ENCODE measurements at places on chromosomes 16 and 17.

DNA sequence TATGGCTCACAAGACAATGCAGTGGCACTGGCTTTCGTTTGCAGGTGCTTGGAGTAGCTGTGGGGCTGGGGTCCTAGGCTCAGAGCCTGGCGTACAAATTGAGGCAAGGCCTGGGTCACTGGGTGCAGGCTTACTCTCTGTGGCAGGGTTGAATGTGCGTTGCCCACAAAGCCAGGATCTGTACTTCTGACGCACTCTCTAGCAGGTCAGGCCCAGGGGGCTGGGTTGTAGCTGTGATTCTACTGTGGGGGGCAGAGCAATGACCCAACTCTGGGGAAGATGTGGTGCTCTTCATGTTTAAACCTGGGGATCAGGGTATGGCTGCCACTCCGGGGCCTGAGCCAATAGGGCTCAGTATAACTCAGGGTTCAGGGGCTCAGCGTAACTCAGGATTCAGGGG is 6.4 kb upstream of the PRSS21 start:
- no peak for DNase-seq

- DNase-seq, result no peak
Measured at GRCh38 chr17:39194089-39194984, 3.1 kb downstream of the CACNB1 start.

- DNase-seq, result no peak
Measured at GRCh38 chr16:85926370-85926769, 27.4 kb downstream of the IRF8 start.

DNA sequence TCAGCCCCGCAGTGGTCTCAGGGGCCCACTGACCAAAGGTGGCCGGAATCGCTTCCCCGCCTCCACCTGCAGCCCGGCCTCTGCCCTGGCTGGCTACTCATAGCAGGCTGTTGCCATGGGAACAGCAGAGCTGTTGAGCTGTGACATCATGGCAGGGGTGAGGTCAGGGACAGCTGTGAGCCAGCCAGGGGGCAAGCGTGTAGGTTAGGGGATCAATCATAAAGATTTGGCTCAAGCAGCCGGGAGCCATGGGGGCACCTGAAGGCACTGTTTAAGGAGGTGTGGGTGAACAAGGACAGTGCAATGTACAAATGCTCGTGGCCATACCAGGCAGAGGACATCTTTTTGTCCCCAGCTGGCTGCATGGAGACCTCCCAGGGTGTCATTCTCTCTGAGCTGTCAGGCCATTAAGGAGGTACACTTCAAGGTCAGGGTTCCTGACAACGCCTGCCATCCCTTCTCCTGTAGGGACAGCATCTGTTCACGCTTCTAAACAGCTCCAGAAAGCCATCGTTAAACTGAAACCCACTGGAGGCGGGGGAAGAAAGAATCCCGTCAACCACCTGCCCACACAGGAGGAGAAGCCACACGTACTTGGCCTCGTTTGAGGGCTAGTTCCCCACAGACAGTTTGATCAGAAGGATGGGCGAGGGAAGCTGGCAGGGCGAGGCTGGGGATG is at the start of gene CEP295NL:
CEP295NL (minus strand) TSS at position 101 of the 679 bp plus-strand sequence. CDS start 1,373 bp downstream, outside the sequence.
- DNase-seq, result no peak

DNA sequence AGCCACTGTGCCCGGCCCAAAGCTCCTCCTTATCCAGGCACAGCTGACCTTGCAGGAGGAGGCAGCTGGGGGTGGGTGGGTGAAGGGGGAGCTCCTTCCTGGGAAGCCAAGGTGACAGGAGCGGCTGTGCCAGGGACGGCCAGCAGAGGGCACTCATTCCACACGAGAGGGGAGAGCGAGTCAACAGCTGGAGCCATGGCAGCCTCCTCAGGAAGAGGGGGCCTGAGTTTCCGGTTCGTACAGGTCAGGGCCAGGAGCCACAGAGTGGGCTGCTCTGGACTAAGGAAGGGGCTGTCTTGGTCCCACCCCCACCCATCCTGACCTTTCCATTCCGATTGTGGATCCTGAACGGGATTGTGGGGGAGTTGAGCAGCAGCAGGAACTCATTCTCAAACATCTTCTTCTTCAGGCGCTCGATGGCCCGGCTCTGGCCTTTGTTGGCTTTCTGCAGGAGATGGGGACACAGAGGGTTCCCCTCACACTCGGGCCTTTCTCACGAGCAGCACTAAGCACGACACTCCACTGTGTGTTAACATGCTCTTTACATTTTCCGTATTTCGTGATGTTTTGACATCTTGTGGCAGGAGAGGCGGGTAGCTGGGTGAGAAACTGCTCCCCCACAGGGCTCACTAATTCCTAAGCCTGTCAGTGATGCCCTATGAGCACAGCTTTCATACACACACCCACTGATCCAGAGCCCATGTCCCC is 61.6 kb downstream of the TIMM22 start:
- no peak for DNase-seq

DNA sequence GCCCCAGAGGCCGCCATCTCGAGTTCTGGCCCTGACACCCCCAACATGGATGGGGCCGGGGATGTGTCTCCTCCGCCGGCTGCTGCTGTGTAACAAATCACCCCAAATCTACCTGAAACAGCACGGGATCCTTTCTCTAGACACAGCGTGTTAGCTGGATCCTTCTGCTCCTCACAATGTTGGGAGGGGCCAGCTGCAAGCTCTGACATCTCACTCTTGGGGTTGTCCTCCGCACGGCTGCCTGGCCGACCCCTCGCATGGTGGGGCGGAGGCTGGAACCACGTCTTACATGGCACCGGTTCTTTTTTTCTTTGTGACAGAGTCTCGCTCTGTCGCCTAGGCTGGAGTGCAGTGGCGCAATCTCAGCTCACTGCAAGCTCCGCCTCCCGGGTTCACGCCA is 11.6 kb upstream of the DEF8 start:
- DNase-seq, result no peak

DNA sequence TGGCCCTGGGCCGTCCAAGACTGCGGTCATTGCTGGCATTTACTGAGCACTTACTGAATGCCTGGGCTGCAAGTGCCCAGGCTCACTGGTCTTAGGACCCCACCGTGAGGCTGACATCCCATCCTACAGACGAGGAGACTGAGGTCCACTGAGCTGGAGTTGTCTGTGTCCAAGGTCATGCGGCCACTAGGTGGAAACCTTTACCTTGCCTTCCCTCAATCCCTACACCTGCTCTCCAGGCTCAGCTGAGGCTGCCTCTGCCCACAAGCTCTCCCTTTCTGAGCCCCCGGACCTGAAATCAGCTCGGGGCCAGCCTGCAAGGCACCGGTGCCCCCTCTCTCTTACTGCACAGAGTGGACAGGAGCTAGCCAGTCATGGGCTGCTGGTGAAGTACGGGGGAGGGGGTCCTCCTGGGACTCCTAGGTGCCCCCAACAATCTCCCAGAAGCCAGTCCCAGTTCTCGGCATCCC is 1.5 kb downstream of the CASKIN1 start:
- peak; percentile 37 for DNase-seq

DNA sequence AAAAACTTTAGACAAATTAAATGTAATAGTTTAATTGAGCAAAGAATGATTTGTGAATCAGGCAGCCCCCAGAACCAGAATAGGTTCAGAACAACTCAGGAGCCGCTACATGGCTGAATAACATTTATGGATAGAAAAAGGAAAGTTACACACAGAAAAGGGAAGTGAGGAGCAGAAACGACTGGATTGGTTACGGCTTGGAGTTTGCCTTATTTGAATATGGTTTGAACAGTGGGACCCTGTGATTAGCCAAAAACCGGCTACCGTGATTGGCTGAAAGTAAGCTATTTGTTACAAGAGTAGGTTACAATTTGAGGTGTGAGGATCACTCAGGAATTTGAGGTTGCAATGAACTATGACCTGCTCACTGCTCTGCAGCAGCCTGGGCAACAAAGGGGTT is 1139.8 kb downstream of the CDH11 start:
- DNase-seq, result no peak

- no peak for DNase-seq
Measured at GRCh38 chr17:75894049-75894733, 2.6 kb downstream of the TRIM65 start.

- no peak for DNase-seq
Measured at GRCh38 chr16:74874123-74874522, 99.5 kb upstream of the FA2H start.

DNA sequence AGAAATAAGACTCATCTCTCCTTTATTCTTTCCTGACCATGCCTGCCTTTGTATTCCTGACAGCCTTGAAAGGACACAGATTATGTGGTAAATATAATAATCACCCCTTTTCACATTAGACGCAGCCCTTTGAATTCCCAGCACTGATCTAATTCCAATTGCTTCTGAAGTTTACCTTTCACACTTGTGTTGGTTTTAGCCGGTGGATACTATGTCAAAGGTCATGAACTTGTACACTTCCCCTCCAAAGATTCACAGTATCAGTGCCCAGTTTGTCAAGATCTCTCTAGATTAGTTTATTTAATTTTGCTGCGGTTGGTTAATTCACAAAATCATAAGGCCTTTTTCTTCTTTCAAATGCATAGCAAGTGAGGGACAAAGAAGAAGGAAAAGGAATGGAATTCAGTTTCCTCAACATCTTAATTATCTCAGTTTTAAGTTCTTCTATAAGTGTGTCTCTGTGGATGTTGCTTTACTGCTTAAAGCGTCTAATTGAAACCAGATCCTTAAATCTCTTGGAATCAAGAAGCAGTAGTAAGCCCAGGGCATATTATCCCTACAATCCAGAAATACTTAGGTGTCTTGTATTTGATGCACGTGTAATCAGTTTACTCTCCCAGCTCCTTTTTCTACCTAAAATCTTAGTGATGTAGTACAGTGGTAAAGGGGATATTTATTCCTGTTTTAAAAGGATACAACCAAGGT is 174.3 kb upstream of the TBX2 start:
- no peak for DNase-seq

- DNase-seq, result no peak
Measured at GRCh38 chr16:76985392-76986045, 205.5 kb upstream of the MON1B start.

- no peak for DNase-seq
Measured at GRCh38 chr17:80457236-80457856, 19.1 kb downstream of the NPTX1 start.

GRCh38 chr16:12627394-12627793 is 176.3 kb downstream of the CPPED1 start:
- DNase-seq, result no peak

- no peak for DNase-seq
Measured at GRCh38 chr17:82592767-82593589, 55.3 kb downstream of the WDR45B start.

DNA sequence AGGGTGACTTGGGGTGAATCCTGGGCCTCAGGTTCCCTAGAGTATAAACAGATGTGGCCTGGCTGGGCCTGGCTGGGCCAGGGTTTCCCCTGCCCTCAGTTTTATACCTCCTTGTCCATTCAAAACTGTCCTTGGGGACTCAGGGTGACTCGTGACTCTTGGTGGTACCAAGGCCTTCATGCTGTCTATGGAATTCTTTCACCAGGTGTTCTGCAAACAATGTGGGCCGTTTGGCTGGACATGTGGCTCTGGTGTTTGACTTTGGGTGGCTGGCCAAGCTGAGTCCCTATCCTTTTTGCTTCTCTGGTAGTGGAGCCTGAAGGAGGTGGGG is 3.3 kb downstream of the GPT2 start:
- no peak for DNase-seq

GRCh38 chr16:48435906-48436305 is 50.7 kb upstream of the SIAH1 start:
- DNase-seq, result no peak

DNA sequence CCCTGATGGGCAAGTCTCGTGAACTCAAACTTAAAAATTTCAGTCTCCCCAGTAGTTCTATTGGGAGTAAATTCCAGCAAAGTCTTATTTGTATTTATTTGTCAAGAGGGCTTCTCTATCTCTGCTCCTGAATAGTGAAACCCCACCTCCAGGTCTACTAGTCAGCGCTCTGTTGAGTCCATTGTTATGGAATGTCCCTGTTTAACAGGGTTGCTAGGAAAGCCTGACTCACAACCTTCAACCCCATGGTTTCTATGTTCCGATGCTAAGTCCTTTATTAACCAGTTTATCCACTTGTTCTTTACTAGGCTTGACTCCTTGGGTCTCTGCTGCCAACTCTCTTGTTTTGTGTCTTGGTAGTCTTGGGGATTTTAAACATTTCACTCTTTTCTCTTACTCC is 250.7 kb upstream of the MYOCD start:
- no peak for DNase-seq

GRCh38 chr17:14125518-14126137 is 56.3 kb downstream of the COX10 start:
- DNase-seq, result no peak

DNA sequence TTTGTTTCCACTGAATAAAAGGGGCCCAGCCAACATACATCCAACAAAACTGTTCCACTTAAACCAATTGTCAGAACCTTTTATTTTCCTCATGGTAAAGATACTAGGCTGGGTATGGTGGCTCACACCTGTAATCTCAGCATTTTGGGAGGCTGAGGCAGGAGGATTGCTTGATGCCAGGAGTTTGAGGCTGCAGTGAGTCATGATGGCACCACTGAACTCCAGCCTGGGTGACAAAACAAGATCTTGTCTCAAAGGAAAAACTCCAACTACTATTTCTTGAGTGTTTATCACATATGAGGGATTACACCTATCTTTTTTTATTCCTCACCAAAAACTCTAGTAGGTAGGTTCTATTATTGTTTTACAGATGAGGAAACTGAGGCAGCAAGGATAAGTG is 4.7 kb upstream of the PSMC5 start:
- no peak for DNase-seq

DNA sequence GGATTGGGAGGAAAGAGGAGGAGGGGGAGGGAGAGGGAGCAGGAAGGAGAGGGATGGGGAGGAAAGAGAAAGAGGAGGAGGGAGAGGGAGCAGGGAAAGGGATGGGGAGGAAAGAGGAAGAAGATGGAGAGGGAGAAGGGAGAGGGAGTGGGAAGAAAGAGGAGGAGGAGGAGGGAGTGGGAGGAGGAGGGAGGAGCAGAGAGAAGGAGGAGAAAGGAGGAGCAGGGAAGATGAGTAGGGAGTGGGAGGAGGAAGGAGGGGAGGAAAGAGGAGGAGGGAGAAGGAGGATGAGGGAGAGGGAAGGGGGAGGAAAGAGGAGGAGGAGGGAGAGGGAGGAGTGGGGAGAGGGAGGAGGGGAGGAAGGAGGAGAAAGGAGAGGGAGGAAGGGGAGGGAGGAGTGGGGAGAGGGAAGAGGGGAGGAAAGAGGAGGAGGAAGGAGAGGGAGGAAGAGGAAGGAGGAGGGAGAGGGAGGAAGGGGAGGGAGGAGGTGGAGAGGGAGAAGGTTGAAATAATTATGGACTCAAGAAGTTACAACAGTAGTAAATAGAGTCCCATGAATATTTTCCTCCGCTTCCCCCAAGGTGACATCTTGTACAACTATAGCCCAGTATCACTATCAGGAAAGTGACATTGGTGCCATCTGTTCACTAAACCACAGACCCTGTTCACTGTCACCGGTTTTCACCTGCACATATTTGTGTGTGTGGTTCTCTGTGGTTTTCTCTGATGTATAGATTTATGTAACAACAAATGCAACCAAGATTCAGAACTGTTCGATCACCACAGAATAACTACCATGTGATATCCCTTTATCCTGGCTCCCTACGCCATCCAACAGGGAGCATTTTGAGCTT is 325.3 kb upstream of the EEF2KMT start:
- no peak for DNase-seq

GRCh38 chr17:57662644-57663308 is 82.3 kb downstream of the CCDC182 start:
- DNase-seq, result no peak

Data from NCI-H1930 (cell line).